Activated CD4-positive, alpha-beta T cell treated with anti-CD3 and anti-CD28 coated beads, Interleukin-2, amount 50 U/mL, for 4 hours (primary cell): ENCODE measurements at places on chromosomes 3 and 15.

DNA sequence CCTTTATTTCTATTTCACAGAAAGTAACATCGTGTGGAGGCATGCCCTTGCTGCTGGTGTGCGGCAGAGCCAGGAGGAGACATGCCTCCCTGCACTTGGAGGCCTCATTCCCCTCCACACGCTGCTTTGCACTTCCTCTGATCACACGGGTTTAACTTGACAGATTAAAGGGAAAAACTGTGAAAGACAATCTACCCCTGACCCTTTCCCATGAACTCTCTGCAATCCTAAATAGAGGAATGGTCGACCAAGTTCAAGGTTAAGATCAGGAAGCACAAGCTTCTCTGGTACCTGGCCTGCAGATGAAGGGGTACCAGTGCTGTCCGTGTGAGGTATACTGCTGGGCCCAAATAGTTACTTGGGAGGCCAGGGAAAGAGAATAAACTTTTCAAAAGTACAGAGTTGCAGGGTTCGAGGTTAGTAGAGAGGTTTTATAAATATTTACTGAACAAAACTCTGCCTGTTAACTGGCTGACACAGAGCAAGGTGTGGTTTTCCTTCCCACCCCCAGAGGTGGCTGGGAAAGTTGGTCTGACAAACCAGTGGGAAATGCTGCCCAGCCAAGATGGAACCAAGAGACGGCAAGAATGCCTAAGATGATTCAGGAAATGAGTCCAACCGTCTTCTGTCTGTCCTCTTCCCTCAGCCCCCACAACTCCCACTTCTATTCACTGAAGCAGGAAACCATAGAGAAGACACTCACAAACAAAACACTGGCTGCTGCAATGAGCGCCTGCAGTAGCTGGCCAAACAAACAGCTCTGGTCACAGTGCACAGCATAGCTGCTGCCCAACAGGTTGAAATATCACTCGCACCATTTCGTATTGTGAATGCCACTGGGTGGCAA lies 79.6 kb downstream of the IGF2BP2 start:
- DNase-seq: no peak

GRCh38 chr3:194197981-194198695 lies 62.2 kb downstream of the HES1 start:
- no peak for DNase-seq

- no peak for DNase-seq
Measured at GRCh38 chr15:95304151-95304946, 1026.2 kb upstream of the NR2F2 start.

- DNase-seq: no peak
Measured at GRCh38 chr15:101694261-101694660, 30.0 kb downstream of the TARS3 start.

- no peak for DNase-seq
Measured at GRCh38 chr15:85564686-85565085, 184.3 kb downstream of the AKAP13 start.

DNA sequence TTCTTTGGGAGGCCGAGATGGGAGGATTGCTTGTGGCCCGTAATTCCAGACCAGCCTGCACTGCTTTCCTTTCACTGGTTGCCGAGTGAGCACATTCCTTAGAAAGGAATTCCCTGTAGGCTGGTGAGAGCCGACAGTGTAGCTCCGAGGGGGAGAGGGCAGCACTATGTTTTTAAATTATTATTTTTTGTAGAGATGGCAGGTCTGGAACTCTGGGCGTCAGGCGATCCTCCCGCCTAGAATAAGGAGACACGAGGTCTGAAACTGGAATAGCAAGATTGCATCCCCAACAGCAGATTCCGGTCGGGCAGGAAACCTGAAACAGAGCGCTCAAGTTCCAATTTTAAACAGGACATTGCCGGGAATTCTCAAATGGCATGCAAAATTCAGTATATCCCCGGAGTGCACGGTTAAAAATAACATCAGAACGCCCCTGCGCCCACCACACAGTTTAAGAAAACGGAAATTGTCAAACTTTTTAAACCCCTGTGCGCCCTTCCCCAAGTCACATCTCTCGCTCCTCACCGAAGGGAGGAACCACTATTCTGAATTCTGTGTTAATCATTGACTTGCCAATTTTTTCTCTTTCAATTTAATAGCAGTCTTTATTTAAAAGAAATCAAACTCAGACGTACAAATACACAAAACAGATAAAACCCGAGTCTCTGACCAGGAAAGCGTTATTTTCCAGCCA lies 643 bp upstream of the RNU5B-1 start:
- DNase-seq: no peak

DNA sequence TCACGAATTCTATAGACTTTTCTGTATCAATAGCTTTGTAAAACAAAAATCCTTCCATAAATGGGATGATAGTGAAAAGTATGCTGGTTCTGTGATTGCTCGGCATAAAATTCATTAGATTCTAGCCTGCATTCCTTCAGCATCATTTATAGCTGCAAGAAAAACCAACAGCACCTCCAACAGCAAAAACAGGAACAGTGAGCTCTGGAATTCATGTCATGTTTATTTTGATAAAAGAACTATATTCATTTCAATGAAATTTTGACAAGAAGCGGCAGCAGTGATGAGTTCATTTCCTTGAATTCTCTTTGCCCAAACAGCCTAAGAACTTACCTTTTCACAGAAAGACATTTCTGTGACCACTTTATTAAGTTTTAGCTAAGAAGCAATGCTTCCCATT lies 515.2 kb upstream of the CCDC54 start:
- DNase-seq: no peak

DNA sequence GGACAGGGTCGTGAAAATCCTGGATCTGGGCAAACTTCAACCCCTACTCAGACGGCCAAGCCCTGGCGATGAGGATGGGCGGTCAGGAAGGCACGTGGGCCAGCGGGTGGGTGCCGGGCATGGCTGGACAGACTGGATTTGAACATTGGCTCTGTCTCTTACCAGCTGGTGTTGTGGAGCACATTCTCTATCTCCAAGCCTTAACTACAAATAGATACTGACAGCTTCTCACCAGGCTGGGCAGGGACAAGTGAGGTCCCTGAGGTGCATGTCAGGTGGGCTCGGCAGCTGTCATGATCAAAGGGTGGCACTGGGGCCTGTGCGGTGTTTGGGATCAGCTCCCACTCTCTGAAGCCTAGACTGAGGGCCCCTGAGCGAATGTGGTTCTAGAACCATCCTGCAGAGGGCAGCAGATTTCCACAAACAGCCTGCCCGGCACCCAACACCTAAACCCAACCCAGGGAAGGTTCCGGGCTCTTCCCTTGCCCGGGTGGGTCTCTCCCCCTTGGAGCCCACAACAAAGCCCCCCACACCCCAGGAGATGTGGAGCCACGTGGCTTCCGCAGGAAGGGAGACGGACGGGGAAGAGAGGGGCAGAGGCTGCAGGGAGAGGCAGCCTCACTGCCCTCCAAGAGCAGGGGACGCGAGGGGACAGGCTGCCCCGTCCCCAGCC lies 58.4 kb downstream of the RGMA start:
- DNase-seq: peak; percentile 55

DNA sequence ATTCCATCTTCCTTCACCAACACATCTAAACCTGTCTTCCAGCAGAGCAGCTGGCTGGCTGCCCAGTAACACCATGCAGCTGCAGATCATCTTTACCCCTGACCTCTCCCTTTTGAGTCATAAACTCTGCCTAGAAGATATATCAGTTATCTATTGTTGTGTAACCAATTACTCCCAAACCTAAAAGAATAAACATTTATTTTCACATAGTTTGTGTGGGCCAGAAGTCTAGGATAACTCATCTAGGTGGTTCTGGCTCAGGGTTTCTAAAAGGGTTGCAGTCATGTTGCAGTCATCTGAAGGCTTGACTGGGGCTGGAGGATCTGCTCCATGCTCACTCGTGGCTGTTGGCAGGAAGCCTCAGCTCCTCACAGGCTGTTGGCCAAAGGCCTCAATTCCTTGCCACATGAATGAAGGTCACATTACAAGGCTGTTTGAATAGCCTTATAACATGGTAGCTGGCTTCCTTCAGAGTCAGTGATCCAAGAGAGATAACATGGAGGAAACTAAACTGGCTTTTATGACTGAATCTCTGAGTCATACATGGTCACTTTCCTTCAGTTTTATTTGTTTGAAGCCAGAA lies 92.8 kb downstream of the GOLIM4 start:
- no peak for DNase-seq

DNA sequence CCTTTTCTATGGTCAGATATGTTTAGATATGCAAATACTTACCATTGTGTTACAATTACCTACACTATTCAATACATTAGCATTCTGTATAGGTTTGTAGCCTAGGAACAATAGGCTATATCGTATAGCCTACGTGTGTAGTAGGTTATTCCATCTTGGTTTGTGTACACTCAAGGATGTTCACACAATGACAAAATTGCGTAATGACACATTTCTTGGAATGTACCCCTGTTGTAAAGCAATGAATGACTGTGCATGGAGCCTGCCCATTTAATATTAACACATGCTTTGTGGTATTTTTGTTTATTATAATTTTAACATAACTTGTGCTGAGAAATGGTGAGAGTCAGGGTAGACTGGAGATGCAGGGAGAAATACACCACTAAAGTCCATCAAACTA lies 154.9 kb downstream of the LEKR1 start:
- no peak for DNase-seq

GRCh38 chr3:53175613-53176540 lies 14.9 kb downstream of the PRKCD start:
- no peak for DNase-seq

- DNase-seq: no peak
Measured at GRCh38 chr3:150636258-150636657, 33.1 kb downstream of the SELENOT start.

DNA sequence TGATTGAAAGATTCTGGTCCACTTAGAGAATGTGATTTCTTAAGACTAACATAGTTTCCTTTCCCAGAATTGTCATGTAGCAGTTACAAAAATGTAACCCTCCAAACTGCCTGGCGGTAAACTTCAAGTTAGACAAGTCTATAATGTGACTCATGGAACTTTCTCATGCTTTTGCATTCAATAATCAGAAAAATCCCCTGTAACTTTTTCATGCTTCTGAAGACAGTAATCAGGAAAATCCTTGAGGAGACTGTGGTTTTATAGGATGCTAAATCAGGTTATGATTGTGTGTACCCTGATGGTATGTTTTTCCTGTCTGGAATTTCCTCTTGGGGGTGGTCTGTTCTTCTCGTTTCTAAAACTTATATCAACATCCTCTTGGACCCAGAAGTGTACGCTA lies 74.0 kb upstream of the RARB start:
- DNase-seq: no peak

DNA sequence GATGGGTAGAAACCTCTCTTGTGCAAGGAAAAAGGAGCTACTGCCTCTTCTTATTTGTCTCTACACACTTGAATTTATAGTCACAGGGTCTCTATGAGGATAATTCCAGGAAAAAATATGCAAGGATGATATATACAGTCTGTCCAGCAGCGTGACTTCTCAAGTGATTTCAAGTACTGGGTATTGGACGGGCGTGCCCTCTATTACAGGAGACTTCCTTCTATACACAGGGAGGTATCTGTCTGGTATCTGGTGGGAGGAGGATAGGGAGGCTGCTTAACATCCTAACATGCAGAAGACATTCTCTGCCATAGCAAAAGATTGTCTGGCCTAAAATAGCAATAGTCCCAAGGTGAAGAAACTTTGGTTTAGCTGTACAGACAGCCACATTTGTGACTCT lies 146.1 kb downstream of the TPRG1 start:
- DNase-seq: no peak

GRCh38 chr15:94231723-94232468 lies 535 bp downstream of the MCTP2 start:
- DNase-seq: no peak

DNA sequence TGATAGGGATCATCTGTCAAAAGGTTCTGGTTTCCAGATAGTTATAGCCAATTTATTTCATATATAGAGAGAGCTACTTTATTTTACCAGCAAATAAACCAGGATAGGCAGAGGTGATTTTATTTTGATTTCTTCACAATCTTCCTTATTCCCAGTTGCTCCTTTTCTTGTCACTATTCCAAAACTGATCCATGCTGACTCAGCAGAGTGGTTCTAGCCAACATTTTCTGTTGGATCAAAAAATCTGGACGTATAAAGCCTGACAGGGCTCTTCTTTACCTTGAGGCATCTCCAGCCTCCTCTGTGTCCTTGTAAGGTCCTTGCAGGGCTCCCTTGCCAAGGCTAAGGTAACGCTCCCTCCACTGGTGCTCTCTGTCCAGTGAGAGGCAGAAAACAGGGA lies 15.8 kb downstream of the HDC start:
- DNase-seq: no peak

GRCh38 chr15:62164014-62164395 lies 1.1 kb downstream of the C2CD4B start:
- DNase-seq: no peak

DNA sequence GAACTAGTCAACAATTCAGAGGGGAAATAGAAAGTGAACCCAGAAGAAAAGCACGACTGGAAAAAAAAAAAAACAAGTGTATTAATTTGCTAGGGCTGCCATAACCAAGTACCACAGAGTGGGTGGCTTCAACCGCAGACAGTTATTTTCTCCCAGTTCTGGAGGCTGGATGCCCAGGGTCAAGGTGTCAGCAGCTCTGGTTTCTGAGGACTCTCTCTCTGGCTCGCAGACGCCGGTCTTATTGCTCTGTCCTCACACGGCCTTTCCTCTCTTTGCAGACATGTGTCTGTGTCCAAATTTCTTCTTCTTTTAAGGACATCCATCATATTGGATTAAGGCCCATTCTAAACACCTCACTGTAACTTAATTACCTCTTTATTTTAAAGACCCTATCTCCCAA lies 291.8 kb downstream of the XXYLT1 start:
- DNase-seq: no peak
